ENCODE measurements at places on chromosomes 16 and 17.
A peak's percentile ranks its signal among the peaks of the same experiment; 100 is the strongest.

- DNase-seq: no peak
These were observed 1.3 kb downstream of the SLC26A11 start for GRCh38 chr17:80221351-80222105.

- DNase-seq: no peak
These were observed 26.6 kb upstream of the OR1F1 start for GRCh38 chr16:3161235-3162018.

- peak; percentile 85 for DNase-seq
These were observed 12.1 kb upstream of the NLK start for GRCh38 chr17:28030386-28030785.

DNA sequence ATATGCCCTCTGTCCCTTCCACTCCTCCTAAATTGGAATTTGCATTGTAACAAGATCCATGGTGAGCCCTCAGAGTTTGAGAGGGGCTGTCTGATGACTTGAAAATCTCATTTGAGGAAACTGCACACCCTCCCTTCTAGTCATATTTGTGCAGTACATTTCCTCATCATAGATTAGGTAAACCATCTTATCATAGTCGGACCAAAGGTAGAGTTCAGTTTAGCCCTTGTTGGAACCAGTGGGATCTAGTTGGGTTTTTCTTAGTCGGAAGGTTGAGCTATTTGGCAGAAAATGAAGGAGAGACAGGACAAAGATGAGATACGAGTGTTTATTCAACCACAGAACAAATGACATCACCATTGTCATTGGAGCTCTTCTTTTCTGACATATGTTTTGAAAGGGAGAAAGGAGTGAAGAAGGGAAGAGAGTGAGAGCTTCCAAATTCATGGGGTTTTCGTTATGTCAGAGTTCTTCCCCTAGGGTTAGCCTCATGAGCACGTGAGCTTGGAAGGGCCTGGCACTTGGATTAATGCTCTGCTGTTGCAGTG lies 15.8 kb upstream of the KRT20 start:
- DNase-seq: no peak

- DNase-seq: no peak
These were observed 247.8 kb downstream of the ENGASE start for GRCh38 chr17:79322211-79323123.

- DNase-seq: no peak
These were observed 29.6 kb upstream of the ASGR2 start for GRCh38 chr17:7144213-7144612.

GRCh38 chr16:12067714-12068401 lies 91.3 kb downstream of the SNX29 start:
- peak; percentile 60 for DNase-seq

DNA sequence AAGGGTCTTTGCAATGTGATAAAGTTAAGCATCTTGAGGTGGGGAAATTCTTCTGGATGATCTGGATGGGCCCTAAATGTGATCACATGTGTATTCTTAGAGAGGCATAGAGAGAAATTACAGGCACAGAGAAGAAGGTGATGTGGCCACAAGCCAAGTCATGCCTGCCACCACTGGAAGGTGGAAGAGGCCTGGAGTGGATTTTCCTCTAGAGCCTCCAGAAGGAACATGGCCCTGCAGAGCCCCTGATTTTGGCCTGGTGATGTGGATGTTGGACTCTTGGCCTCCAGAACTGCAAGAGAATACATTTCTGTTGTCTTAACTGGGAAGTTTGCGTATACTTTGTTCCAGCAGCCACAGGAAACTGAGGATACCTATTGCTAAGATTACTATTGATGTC lies 156.9 kb upstream of the CACNG5 start:
- no peak for DNase-seq

GRCh38 chr17:15109608-15110007 lies 155.5 kb downstream of the PMP22 start:
- DNase-seq: no peak

DNA sequence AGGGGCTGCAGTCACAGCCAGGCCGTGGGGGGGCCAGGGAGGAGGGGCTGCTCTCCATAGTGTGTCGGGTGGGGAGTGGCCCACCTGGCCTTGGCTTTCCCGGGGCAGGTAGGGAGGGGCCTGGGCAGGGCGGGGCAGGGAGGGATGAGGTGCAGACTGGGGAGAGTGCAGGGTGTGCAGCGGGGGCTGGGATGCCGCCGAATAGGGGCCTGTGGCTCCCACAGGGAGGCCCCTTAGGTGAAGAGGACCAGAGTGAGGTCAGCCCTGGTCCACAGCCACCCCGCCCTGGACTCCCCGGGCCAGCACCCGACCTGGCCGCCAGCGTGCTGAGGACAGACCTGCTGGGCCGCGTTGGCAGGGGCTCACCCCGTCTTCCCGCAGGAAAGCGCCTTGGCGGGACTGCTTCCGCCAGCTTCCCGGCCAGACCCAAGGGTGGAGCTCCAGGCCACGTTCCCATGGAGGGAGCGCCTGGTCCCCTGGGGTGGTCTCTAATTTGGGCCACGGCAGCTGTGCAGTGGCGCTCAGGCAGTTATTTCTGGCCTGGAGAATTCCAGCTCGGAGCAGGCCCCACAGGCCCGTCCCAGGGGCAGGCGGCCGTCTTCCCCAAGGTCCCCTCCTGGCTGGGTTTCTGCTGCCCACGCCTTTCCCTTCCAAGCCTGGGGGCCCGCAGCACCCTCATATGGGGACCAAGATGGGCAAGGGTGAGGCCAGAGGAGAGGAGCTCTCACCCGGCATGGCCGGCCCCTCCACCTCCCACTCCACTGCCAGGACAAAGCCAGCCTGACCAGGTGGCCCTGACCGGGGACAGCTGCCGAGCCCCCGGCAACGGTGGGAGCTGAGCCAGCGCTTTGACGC lies 27.9 kb downstream of the CACNA1H start:
- no peak for DNase-seq

- DNase-seq: no peak
These were observed 1.4 kb downstream of the NT5C start for GRCh38 chr17:75130059-75130631.

GRCh38 chr17:4895657-4896331 lies 3.5 kb upstream of the C17orf107 start:
- no peak for DNase-seq

GRCh38 chr16:88303890-88304819 lies 78.6 kb upstream of the ZNF469 start:
- DNase-seq: no peak

GRCh38 chr16:19432429-19432828 lies 14.7 kb downstream of the TMC5 start:
- DNase-seq: no peak

GRCh38 chr17:60678118-60678444 lies 430 bp downstream of the BCAS3 start:
- no peak for DNase-seq

DNA sequence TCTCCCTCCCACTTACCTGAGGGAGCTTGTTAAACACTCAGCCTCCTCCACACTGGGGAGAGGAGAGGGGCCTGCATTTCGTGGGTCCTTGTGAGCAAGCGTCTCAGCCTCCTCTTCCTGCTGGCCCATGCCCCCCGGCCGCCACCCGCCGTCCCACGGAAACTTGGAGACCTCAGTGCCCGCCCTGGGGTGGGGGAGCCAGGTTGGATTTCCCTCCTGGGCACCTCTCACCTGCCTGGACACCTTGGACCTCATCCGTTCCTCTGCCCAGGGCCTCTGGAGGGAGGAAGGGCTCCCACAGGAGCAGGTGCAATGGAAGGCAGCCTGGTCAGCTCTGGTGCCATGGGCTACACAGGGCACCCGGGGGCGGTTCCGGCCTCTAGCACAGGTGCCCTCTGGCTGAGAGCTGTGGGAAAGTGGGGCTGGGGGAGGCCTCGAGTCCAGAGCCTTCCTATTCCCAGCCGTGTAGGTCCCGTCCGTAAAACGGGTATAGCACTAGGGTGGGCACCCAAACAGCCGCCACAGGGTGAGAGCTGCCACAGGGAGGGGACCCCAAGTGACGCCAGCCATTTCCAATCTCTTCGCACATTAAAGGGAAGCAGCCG lies 11.0 kb downstream of the GSE1 start:
- no peak for DNase-seq

GRCh38 chr17:47816947-47817346 lies 4.6 kb downstream of the OSBPL7 start:
- DNase-seq: no peak

DNA sequence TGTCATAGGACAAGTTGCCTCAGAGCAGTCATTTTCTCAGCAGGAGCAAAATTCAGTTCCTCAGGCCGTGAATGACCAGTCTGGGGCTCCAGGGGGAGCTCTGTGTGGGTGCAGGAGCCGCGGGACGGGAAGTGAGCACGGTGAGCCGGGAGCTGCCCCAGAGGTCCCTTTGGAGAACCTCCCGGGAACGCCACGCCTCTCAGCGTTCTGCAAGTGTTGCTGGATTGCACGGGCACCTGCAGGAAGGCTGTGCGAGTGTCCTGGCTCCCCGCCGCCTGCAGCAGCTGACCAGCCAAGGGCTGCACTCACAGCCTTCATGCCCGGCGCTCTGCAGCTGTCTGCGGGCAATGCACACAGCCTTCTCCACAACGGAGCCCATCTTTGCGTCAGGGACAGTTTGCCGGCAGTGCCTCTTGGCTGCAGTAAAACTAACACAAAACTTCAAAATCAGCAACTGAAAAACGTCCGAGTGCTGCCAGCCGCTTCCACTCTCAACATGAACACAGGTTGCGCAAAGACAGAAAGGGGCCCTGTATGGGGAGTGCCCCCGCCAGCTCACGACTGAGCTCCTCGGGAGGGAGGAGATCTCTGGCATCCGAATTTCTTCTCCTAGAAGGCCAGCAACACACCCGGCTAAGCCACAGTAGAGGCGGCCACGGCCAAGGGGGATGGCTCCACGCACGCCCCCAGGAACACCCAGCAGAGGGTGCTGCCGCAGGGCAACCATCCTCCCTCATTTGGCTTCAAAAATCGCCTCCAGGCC lies 16.0 kb downstream of the NDUFAF8 start:
- no peak for DNase-seq
